ENCODE measurements at places on chromosomes 2 and 18.

GRCh38 chr2:231457101-231457500 lies 7.2 kb downstream of the NCL start:
- DNase-seq, result no peak

DNA sequence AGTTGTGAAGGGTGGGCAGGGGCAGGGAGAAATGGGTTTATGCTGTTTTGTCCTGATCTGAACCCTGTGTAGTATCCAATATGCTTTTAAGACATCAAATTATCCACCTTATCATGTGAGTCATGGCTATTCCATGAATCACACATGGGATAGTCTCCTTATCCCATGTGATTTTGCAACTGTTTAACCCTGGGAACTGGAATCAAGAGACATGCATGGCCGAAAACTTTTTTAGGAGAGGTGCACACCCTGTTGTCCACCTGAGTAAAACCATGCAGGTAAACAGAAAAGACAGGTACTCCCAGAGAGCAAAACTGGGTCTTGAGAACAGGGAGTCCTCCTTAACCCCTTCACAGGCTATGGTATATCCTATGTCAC lies 490.6 kb upstream of the HS6ST1 start:
- no peak for DNase-seq

DNA sequence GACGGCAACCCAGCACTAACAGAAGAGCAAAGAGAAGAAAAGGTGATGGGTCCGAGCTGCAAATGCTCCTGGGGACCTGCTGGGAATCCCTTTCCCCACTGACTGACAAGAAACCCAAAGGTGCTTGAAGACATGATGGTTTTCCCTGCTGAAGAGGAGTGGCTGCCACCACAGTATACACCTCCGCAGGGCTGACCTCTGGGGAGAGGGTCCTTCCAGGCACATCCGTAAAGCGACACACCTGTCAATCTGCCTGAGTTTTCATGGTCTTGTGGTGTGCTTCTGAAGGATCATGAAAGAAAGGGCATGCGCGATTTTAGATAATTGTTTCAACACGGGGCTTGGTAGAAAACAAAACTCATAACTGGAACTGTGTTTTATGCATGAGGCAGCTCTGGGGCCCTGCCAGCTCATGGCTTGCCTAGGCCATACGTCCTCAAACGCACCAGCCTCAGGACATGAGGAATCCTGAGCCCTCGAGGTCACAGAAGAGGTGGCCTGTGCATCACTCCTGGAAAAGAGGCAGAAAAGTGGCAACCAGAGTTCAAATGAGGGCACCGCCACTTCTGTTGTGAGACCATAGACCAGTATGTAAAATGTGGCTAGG lies 51.8 kb downstream of the SERTAD2 start:
- no peak for DNase-seq

GRCh38 chr2:201520201-201520600 lies 68.7 kb downstream of the STRADB start:
- no peak for DNase-seq

GRCh38 chr2:54906716-54907115 lies 143.5 kb downstream of the RTN4 start:
- no peak for DNase-seq

DNA sequence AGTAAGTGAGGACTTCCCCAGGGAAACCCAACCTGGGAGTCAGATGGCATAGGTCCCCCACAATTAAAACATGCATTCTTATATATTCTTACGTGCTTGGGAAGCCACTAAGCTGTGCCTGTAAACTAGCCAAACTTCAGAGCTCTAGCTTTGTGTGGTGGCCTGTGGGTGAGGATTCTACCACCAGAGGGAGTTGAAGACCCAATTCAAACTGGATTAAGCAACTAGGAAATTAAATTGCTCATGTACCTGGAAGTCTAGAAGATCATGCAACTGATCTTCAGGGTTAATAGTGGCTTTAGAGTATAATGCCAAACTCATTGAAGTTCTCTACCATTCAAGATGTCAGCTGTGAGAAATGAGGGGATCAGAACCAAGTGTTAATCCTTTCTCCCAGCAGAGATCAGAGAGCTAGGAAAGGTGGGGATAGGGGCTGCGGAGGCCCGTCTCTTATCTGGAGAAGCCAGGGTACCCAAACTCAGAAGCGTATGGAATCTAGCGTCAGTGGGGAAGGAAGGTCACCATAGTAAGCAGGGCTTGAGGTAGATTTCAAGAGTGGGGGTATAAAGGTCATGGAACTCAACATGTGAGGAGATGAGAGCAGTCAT lies 53.2 kb upstream of the CCDC85A start:
- DNase-seq, result no peak
